GM20000 (cell line): ENCODE measurements at places on chromosomes 5 and 9.
A peak's percentile ranks its signal among the peaks of the same experiment; 100 is the strongest.

GRCh38 chr5:64214132-64214531 is 48.5 kb downstream of the RNF180 start:
- DNase-seq = no peak

DNA sequence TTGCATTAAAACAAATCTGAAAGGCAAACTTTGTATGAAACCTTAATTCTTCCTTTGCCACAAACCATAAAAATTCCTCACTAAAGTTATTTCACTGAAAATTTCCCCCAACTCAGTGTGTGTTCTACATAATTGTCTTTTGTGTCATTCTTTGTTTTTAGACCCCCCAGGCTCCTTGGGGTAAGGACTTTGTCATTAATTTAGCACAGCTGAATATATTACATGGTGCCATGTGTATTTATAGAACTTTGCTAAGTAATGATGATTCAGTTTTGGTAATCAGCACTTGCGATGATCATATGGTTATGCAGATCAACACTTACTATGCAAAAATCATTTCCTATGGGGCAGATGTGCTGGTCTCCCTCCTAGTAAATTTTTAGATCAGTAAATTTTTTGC is 712.1 kb upstream of the MEF2C start:
- DNase-seq = no peak

DNA sequence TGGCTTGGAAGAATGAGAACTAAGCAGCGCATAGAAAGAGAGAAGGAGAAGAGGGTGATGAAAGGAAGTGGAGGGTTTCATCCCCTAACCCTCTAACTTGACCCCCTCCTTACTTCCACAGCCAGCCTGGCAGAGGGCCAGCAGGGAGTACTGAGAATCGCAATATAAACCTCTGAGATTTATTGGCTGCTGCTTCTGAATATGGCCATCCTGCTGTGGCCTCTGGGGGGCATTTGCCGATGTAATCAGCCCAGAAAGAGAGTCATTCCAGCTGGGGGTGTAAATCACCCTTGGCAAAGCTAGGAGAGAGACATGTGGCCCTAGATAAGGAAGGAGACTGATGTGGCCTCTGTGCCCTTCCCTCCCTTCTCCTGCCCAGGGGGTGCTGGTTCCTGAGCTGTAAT is 960 bp upstream of the GFRA3 start:
- no peak for DNase-seq

- peak; percentile 79 for DNase-seq
These were observed 20.1 kb upstream of the SLC36A1 start for GRCh38 chr5:151427258-151427657.
